ENCODE measurements at places on chromosomes 1 and 21.

- DNase-seq: no peak
Measured at GRCh38 chr1:154006136-154006535, 15.6 kb downstream of the RPS27 start.

- no peak for DNase-seq
Measured at GRCh38 chr1:188769181-188769580, 1708.5 kb downstream of the BRINP3 start.

DNA sequence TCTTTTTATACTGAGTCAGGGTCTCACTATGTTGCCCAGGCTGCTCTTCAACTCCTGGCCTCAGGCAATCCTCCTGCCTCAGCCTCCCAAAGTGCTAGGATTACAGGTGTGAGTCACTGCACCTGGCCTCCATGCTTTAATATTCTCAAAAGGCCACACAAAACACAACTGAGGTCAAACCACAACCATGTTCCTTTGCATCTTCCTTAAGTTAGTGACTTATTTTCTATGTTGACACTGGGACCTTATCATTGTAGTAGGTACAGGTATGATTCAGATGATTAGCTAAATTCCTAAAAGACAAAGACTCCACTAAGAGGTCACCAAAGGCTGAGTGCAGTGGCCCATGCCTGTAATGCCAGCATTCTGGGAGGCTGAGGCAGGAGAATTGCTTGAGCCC, 131.9 kb upstream of the ATP1B1 start:
- DNase-seq: no peak

DNA sequence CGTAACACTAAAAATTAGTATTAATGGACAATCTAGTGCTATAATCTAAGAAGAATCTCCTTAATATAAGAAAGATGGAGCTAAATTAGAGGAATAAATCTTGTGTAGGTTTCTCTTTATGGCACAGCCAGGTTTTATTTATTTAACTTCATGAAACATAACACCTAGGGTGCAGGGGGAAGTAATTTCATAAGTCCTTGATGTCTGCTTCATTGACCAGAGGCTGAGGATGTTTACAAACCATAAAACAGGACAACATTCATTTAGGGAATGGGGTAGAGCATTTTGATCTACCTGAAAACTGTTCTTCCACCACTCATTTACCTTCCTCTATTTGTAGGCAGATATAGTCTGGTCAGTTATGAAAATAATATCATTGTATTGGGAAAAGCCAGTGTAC, 95.5 kb downstream of the NGF start:
- no peak for DNase-seq

GRCh38 chr1:109935451-109935900, 24.8 kb downstream of the CSF1 start:
- DNase-seq: no peak

- DNase-seq: no peak
Measured at GRCh38 chr1:19009126-19009881, 52.8 kb upstream of the IFFO2 start.

- DNase-seq: no peak
Measured at GRCh38 chr1:205199090-205199930, 12.2 kb downstream of the DSTYK start.

All from amygdala (tissue), 56 donors.